ENCODE measurements at places on chromosomes 1 and 21.
A peak's percentile ranks its signal among the peaks of the same experiment; 100 is the strongest.

- no peak for DNase-seq
Observed at GRCh38 chr1:93679546-93679945, 2.1 kb downstream of the BCAR3 start.

DNA sequence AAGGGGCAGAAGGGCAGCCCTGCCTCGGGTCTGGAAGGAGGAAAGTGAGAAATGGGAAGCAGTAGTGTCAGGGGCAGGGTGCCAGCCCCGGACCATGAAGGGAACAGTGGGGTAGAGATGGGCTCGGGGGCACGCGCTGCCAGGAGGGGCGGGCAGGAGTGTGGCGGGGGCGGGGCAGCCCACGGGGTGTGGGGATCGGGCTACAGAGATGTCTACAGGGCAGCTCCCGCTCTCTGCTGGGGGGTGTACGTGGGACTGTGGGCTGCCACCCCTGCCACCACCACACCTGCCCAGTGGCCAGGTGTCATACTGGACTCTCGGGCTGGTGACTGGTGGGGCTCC lies 7.4 kb downstream of the ARHGEF16 start:
- no peak for DNase-seq

GRCh38 chr1:18407166-18408045 lies 73.3 kb upstream of the KLHDC7A start:
- DNase-seq, result no peak

GRCh38 chr1:52028328-52028727 lies 5.3 kb downstream of the KTI12 start:
- DNase-seq, result no peak

DNA sequence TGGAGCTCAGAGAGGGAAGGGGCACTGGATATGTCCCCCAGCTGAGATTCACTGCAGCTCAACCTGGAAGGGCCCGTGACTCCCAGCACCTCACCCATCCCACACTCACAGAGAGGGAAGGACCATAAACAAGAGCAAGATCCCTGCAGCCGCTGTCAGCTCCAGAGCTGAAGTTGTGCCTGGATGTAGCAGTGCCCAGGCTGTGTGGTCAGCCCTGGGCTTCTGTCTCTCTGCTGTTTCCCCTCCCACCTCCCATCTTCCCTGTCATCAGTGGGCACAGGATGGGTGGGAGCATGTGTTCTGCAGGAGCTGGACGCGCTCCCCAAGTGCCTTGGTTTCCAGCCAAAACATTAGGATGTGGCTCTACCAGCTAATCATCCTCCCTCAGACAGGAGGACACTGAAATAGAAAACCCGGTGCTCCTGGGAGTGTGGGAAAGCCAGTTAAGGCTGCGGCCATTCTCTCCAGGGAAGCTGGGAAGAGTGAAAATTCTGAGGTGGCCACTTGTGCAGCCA lies 282.7 kb downstream of the NPHP4 start:
- DNase-seq, result no peak

GRCh38 chr1:116397728-116398127 lies 24.7 kb downstream of the ATP1A1 start:
- no peak for DNase-seq

DNA sequence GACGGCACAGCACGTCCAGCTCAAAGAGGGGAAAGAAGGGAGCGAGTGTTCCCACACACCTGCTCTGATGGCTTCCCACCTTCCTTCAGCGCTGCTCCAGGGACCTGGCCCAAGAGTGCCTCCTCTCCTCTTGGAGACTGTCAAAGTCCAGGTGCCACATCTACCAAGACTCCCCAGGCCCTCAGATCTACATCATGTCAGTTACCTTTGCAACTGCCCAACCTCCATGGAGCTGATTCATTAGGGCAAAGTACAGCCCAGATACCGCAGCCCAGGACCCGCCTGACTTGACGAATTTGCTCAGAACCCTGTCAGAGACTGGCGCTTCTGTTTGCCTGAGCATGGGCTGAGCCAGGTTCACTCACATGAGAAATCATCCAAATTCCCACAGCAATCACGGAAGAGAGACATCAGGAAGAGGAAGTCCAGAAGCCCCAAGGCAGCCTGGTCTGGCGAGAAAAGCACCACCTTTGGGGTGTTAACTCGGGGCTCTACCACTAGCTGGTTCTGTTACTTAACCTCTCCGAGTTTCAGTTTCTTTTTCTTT lies at the start of gene SEC16B:
SEC16B (minus strand) TSS at position 234 of the 547 bp plus-strand sequence. CDS start 2,077 bp downstream, outside the sequence.
- DNase-seq, result no peak

GRCh38 chr1:192601143-192601542 lies 25.6 kb downstream of the RGS1 start:
- no peak for DNase-seq

DNA sequence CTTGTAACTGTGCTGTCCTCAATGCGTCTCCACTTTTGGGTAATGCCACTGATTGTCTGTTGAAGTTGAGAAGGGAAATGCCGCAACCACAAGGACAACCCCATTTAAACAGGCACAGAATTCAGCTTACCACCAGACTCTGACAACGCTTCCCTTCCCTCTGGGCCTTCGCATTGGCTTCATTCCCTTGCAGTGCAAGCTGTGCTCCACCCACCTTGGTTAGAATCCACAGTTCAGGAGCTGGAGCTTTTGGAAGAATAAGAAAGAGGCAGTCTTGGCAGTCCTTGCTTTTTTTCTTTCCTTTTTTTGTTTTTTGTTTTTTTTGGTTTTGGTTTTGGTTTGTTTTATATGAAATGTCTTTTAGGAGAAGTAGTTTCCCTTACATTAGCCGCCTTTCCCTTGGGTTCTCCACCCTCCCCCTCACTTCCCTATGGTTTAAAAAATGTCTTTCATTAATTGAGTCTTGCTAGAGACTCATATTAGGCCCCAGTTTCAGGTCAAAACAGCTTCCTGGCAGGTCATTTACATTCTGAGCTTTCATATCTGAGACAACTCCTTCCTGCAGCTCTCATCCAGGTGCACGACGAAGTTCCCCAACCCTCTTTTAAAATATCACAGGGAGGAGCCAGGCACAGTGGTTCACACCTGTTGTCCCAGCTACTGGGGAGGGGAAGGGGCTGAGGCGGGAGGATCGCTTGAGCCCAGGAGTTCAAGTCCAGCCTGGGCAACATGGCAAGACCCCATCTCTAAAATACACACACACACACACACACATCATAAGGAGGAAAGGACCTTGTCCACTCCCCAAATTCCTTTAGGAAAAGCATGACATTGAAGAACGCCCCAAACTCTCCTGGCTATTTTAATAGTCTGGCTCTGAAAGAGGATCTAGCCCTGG lies 20.7 kb upstream of the LAX1 start:
- peak; percentile 51 for DNase-seq

DNA sequence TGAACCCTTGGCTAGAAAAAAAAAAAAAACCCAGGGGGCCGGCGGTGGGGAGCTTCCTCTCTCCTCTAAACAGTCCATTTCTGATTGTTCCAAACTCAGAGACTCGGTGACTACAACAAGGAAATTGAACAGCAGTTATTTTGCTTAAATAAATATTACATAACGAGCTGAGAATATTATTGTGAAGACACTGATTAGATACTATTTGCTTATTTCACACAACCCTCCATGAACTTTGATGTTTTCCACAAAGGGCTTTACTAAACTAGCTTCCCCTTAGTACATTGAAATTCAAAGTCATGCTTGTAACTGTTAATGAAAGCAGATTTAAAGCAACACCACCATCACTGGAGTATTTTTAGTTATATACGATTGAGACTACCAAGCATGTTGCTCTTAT lies at the start of gene CFHR5:
CFHR5 (plus strand) TSS at position 279 of the 400 bp plus-strand sequence; CDS start at position 388, 109 bp downstream.
- no peak for DNase-seq

- DNase-seq, result no peak
Observed at GRCh38 chr1:29452463-29453230, 216.3 kb downstream of the PTPRU start.

- no peak for DNase-seq
Observed at GRCh38 chr1:29471487-29472313, 235.4 kb downstream of the PTPRU start.

- no peak for DNase-seq
Observed at GRCh38 chr21:45039317-45040156, 34.8 kb upstream of the ADARB1 start.

DNA sequence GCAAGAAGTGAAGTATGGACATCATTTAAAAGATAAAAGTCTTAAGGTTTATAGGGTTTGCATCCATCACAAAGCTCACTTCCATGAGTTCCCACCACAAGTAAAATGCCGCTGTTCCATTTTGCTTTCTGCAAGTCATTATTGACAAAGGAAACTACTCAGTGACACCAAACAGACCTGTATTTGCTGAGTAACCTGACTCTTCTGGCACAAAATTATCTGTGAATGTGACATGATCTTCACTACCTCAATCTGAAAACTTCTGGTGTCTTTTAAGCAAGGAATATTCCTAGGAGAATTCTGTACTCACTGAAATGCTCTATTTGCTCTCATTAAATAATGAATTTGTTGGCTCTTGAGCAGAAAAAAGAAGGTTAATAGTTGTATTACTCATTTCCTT lies 1077.4 kb upstream of the ADGRL4 start:
- no peak for DNase-seq

- peak; percentile 86 for DNase-seq
Observed at GRCh38 chr1:48498096-48498791, 26.2 kb upstream of the SPATA6 start.

DNA sequence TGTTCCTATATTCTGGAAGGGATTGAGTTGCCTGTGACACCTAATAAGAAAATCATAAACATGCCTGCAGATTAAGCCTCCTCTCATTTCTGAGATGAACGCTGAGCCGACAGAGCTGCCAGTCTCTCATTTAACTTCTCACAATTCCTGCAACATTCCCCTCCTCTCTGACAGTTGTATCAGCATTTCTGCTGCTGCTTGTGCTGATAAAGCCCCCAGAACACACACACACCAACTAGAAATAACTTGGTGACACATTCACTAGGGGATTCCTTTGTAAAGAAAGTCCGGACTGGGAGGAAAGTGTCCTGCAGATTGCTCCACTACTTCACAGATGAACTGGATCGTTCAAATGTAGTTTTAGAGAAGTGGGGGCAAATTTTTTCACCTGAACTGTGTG lies 437.3 kb downstream of the PLA2G4A start:
- no peak for DNase-seq

- no peak for DNase-seq
Observed at GRCh38 chr1:49163031-49163430, 386.3 kb upstream of the BEND5 start.

DNA sequence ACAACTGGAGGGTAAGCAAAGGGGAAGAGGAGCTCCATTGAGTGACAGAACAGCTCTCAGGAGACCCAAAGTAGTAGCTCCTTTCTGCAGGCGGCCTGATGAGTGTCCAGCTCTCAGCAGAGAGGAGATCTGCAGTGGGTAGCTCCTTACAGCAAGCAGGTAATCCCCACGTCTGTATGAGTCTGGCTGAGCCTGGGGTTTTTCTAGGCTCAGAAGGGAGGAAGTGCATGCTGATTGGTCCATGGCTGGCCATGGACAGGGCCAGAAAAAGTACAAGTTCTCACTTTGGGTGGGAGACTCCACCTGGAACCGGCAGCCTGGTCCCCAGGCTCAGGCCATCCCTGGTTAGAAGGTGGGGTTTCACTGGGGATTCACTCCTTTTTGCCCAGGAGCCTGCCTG lies 50.9 kb upstream of the SCYL3 start:
- DNase-seq, result no peak

DNA sequence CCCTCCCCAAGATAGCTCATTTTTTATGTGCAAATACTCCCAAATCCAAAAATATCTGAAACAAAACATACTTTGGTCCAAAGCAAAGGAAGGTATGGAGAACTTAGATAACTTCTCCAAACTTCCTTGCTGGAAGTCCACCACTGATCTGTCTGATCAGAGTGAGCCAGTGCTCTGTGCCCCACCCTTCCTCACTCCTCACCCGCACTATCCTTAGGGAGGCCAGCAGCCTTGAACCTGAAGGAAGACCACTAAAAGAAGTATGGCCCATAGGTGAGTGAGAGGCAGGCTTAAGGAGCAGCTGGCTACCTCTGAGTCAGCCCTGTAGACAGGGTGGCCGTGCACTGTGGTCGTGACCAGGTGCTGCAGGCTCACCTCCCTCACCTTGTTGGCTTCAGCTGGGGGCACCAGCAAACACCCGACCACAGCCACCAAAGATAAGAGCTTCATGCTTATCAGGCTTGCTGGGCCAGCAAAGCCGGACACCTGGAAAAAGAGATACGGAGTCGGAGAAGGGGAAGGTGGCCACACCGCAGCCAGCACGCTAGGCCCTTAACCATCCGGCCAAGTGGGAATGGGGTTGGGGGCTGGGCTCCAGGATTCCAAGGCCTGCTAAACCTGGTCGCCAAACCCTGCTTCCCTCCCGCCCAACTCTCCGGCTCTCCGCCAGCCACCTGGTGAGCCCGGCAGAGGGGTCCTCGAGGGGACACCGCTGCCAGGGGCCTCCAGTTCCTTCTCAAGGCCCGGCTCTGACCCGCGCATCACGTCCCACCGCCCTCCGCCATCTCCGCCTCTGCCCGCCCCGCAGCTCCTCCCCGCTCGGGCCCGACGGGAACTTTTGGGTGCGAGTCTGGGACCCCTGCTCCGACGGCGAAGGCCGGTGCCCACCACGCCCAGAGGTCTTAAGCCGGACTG lies 543 bp downstream of the TMEM9 start:
- no peak for DNase-seq

DNA sequence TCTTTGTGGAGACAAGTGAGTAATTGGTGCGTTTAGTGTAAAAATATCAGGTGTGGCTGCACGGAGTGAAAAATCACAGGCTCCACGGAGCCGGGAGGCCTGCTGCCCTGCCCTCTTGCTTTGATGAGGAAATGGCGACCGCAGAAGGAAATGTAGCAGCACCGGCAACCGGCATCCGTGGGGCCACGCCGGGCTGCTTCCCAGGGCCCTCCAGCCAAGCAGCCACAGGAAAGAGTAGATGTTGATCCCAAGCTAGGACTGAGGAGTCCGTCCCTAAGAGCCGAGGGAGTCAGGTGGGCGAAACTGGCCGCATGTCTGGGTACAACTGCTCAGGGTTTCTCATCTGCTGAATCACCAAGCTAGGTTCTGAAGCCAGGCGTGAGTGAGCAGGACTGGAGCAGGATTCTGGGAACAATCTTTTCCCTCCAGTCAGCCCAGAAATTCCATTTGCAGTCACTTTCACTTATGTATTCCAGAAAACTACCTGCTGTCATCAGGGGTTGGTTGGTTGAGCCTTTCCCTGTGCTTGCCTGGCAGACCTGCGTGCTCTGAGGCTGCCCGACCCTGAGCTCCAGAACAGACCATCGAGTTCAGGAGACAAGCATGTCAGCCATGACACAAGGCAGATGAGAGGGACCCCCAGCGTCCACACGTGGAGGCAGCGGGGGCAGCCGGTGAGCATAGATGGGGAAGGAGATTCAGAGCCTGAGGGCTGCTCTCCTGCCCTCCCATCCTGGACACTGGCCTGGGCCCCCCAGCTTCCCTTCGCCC lies 5.8 kb upstream of the ITGB2 start:
- DNase-seq, result peak; percentile 50

- no peak for DNase-seq
Observed at GRCh38 chr1:204499511-204500468, 5.2 kb upstream of the PIK3C2B start.

DNA sequence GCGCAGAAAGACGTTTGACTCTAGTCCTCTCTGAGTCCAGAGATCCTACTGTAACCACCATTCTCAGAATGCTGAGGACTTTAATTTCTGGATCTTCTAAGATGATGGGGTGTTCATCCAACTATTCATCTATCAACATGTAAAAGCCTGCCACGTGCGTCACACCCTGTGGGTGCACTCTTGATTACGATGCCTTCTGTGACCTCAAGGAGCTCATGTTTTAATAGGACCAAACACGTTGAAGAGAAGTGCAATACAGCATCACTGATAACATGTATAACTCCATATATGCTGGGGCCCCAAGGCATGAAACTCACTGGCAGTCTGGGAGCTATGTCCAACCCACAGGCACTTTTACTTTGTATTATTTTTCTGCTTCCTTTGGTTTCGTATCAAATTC lies 19.0 kb downstream of the KIAA0040 start:
- DNase-seq, result no peak

Data from psoas muscle (tissue), 8 donors.